ENCODE measurements at places on chromosomes 13 and 19.

- no peak for DNase-seq
Measured at GRCh38 chr13:109818886-109819285, 32.5 kb upstream of the IRS2 start.

DNA sequence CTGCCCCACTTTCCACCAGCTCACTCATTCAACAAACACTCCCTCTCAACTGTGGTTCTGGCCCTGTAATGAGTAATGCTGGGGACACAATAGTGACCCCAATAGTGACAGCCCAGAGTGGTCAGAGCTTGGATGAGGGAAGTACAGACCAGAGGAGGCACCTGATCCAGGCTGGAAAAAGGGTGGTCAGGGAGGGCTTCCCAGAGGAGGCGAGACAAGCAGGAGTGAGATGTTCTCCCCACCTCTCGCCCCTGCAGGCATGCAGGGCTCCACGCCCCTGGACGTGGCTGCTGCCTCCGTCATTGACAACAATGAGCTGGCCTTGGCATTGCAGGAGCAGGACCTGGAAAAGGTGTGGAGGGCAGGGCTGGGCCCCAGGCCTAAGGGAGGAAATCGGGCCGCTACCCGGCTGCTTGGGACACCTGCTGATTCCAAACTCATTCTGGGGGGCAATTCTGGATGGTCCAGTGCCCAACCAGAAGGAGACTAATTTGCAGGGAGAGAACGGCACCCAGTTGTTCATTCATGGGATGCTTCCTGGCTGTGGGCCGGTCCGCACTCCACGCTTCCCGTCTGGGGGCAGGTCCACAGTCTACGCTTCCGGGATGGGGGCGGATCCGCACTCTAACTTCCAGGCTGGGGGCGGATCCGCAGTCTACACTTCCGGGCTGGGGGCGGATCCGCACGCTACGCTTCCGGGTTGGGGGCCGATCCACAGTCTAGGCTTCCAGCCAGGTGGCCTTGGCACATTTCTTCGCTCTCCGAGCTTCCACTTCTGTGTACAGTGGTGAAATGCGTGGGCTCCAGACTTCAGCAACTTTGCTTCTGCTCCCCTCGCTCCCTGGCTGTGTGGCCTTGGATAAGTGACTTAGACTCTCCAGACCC lies 63.4 kb downstream of the RYR1 start:
- DNase-seq = peak; percentile 63

DNA sequence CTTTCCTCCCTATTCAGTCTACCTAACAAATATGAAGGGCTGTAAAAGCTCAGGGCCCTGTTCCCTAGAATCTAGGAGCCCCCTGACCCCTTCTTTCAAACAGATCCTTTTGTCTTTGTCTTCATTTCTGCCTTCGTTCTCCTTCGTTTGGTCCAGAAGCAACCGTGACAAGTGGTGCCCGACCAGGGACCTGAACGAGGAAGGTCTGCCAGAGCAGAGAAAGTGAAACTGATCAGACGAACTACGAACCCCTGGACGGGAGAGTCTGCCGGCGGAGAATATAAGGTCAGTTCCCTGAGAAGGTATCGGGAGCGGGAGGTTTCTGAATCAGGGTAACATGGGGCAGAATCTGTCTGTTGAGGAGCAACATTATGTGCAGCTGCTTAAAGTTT lies 751 bp downstream of the ERVK3-1 start:
- no peak for DNase-seq

GRCh38 chr19:46489445-46490272 lies 6.0 kb downstream of the PNMA8B start:
- DNase-seq = no peak

GRCh38 chr13:42360046-42360574 lies 88.2 kb downstream of the AKAP11 start:
- DNase-seq = no peak

GRCh38 chr19:51789061-51789795 lies 5.7 kb upstream of the FPR3 start:
- DNase-seq = no peak

DNA sequence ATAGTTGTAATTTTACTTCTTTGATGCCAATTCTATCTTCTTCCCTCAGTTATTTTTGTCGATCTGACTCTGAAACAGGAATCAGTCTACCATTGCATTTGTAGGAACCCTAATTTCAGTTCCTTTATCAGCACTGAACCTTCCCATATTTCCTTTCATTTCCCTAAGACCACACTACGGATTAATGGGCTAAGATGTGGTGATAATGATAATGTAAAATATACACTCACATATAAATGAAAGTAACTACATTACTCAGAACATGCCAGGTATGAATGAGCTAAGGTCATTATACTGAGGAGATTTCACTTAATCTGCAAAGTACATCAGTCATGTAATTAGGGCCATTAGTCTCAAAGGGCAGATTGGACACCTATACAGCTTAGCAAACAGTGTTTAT lies 60.2 kb upstream of the RFC3 start:
- no peak for DNase-seq

- DNase-seq = no peak
Measured at GRCh38 chr19:49557641-49558325, 22.6 kb downstream of the NOSIP start.

- DNase-seq = peak; percentile 72
Measured at GRCh38 chr19:37999309-38000213, 92.6 kb downstream of the SIPA1L3 start.

DNA sequence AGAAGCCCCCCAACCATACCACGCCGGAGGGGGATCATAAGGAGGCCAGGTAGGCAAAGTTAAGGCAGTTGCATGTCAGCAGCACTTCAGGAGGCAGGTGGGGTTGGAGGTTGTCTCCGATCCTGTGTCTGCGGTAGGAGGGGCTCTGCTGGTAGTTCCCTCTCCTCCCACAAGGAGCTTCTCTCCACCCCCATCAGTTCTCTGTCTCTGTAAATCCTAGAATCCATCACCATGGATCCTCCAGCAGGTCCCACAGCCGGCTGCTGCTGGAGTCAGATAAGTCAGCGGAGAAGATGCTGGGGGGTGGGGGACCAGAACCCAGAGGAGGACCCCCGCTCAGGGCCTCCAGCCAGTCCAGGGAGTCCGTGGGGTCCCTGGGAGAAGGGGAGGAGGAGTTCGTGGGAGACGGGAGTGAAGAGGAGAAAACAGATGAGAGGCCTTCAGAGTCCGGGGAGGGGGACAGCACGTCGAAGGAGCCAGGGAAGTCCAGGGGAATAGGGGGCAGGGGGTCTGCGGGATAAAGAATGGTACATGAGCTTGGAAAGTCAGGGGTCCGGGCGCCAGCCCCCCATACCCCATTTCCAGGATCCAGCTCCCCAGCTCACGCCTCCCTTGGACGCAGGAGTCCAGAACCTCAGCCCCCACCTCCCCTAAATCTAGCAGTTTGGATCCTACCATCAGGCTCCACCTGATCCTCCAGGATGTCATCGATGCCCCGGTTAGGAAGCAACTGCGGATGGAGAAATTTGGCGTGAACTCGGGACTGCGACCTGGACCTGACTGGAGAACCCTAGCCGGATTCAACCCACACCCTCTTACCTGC lies 6.3 kb downstream of the MAMSTR start:
- no peak for DNase-seq

DNA sequence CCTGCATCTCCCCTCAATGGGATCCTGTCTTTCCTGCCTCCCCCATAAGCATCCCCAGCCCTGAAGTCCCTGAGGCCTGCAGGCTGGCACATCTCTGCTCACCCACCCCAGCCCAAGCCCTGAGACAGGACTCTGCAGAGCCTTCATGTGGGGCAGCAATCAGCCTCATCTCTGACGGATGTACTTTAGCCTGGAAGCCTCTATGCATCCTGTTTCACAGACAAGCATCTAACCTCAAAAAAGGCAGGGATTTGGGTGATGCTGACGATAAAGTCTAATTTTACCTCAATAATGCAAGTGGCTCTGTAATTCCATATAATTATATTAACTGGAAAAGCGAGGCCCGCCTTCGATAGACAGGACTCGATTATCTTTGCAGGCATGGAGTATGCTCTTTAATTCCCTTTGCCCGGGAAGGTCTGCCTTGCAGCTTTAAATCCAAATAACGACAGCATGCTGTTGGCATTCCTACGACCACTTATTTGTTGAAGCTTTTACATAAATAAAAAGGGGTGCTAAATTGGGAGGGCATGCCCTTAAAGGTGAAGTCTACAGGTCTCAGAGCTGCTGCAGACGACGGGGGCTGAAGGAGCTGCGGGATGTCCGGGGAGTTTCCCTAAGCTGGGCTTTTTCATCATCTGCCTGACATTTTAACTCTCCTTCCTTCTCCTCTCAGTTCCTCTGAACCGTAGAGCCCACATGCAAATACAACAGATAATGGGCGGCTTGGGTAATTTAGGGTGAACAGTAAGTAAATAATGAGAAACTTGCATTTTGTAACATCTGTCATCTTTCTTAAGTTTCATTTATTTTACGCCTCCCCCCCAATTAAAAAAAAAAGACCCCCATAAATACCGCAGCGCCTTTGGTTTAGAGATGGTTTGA lies 211.5 kb downstream of the URI1 start:
- DNase-seq = no peak

GRCh38 chr13:90995614-90996013 lies 351.9 kb upstream of the MIR17HG start:
- no peak for DNase-seq

GRCh38 chr13:27789495-27790303 lies 2.6 kb upstream of the GSX1 start:
- no peak for DNase-seq

DNA sequence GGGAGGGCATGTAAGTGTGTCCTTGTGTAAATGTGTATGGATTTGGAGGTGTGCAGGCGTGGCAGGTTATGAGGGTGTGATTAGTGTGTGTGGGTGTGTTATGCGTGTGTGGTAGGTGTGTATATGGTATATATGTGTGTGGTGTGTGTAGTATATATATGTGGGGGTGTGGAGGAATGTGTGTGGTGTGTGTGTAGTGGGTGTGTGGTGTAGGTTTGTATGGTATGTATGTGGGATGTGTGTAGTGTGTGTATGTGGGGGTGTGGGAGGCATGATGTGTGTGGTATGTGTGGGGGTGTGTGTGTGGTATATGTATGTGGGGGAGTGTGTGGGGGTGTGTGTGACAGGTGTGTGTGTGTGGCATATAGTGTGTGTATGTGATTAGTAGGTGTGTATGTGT lies 104.2 kb downstream of the SLC7A1 start:
- no peak for DNase-seq

GRCh38 chr19:42325308-42325895 lies at the start of gene MEGF8:
Gene MEGF8, plus strand, starts transcription at chr19:42325635. Its CDS starts 609 bp downstream, at chr19:42326244.
- peak; percentile 99 for DNase-seq

DNA sequence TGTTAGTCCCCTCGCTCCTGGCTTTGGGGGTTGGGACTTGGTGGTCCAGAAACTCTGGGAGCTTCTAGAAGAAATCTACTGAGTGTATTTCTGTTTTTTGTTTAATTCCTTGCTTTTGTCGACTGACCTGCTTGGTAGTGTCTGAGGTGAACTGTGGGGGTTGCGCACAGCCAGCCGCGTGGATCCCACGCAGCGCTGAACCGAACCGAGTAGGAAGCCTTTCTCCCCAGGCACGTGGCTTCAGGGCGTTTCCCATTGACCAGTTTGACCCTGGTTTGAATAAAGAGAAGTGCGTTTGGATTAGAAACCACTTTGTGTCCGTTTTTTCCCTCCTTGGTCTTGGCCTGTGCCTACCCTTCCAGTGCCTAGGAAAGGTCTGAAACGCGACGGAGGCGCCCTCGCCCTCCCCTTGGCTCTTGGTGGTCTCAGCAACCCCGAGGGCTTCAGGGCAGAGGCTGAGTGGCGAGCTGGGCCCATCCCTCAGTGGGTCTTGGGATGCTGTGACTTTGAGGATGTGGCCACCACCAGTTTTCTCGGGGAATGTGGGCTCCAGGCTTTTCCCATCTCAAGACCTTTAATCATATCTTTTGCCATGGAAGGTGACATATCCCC lies 2.7 kb upstream of the RPS15 start:
- no peak for DNase-seq

DNA sequence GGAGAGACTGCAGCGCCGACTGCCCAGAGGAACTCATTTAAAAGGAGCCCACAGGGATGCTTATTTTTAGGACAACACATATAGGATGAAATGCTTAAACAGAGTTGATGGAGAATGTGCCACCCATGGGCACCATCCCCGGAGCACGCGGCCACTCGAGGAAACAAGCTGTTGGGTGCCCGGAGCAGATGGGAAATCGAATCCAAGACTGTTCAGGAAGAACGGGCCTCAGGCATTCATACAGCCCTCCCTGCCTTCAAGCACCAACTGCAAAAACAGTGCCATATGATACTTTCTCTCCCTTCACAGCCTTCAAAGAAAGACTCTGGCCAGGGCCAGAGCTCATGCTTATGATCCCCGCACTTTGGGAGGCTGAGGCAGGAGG lies 40.2 kb downstream of the RAB20 start:
- DNase-seq = no peak

DNA sequence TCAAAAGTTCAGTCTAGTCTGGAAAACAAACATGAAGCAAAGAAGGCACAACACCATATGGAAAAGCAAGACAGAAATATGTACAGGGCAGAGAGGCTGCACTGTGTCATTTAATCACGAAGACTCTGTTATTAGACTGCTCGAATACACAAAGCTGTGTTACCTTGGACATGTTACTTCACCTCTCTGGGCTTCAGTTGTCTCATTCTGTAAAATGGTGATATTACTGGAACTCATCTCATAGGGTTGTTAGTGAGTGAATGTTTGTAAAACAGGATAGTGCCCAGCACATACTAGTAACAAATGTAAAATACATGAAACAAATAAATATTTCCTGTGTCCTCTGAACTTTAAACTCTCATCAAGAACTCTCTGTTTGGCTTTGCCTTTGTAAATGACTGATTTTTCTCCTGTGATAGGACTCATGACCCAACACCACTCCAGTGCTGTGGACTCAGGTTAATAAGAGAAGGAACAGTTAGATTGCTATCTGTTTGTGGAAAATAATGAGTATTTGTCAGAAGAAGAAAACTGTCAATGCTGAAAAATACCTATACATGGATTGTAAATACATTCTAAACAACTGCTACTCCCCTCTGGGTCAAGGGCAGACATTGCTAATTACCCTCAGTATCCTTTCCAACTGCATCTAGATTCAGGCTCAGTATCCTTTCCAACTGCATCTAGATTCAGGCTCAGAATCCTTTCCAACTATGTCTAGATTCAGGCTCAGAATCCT lies 62.3 kb downstream of the ZIC5 start:
- no peak for DNase-seq

DNA sequence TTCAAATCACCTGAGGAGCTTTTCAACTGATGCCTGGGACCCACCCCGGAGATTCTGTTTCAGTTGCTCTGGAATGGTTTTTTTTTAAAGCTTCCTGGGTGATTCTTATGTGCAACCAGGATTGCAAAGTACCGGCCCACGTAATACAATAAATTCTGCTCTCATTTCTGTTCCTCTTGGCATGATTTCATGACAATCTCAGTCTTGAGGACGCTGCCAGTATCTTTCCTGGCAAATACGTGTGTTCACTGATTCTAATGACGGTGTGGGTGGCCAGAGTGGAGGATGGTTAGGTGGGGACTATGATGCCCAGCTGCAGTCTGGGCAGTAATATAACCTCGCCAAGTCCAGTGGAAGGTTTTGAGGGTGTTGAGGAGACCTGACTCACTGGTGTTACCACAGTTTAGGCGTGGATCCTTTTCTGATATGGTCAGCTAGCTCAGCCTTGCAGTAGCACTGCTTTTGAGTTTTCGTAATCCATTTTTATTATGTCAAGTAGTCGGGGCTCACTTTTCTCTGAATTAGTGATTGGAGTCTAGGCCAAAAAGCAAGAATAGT lies 49.4 kb downstream of the FAM124A start:
- DNase-seq = no peak

GRCh38 chr13:29936051-29936813 lies 85.8 kb upstream of the UBL3 start:
- DNase-seq = no peak
